IPS-NIHi11 (cell line): ENCODE measurements at places on chromosomes 4 and X.

GRCh38 chr4:53590187-53590586, 1.1 kb downstream of the LNX1 start:
- DNase-seq, result no peak

- DNase-seq, result peak; percentile 79
These were observed at the start of gene SPRY1 for GRCh38 chr4:123396307-123397143. Gene SPRY1 (plus strand): TSS chr4:123396795. CDS start chr4:123401592, 4,797 bp downstream.

DNA sequence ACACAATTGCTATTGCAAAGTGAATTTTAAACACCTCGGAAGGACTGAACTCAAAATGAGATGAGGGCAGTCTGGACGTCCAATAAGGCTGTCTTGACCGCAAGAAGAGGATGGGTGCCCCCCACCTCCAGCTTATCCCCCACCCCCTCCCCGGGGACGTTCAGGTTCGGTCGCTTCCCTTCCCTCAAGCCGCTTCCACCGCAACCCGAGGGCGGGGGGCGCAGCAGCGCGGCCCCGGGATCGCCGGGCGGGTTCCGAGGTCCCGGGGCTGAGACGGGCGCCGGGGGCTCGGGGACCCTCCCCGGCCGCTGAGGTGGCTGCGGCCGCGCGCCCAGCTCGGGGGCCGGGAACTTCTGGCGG, 480 bp downstream of the USP46 start:
- peak; percentile 54 for DNase-seq

- DNase-seq, result no peak
These were observed 118.1 kb upstream of the TLR3 start for GRCh38 chr4:185950891-185951290.

DNA sequence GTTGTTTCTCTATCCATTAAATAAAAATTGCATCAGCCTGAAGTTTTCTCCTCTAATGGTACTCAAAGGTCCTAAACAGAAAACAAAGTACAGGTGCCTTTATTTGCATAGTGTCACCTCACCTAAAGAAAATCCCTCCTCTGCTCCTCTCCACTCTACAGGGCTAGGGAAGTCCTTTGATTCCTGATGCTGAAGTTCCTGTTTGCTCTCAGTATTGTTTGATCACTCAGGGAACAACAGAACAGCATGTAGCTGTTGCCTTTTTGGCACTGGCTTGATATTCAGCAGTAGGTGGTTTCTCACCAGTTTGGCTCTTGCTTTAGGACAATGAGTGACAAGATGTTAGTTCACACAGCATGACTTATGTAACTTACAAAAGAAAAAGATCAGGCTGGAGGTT, 156.2 kb upstream of the SLC7A11 start:
- DNase-seq, result peak; percentile 48

GRCh38 chrX:123833387-123833786, 26.5 kb upstream of the XIAP start:
- peak; percentile 63 for DNase-seq

DNA sequence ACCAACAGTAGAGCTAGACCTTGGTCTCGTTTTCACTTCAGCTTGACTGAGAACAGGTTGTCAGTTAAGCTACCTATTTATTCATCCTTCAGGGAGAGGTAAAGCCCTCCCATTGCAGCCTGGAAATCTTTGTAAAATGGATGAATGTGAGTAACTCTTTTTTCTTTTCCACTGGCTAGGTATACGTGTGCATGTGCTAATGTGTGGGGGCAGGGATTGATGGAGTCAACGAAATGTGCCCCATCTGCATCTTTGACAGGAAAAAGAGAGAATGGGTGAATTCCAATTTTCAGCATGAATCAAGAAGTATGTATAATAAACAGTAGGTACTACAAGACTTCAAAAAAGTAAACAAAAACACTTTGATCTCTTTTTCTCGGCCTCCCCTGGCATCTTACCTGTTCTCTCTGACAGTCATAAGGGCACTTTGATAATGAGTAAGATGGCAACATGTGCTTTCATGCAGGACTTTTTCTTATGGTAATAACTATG, at the start of gene IL21:
Gene IL21, minus strand, starts transcription at position 51 of the 492 bp plus-strand sequence. CDS start 55 bp downstream, outside the sequence.
- DNase-seq, result no peak

DNA sequence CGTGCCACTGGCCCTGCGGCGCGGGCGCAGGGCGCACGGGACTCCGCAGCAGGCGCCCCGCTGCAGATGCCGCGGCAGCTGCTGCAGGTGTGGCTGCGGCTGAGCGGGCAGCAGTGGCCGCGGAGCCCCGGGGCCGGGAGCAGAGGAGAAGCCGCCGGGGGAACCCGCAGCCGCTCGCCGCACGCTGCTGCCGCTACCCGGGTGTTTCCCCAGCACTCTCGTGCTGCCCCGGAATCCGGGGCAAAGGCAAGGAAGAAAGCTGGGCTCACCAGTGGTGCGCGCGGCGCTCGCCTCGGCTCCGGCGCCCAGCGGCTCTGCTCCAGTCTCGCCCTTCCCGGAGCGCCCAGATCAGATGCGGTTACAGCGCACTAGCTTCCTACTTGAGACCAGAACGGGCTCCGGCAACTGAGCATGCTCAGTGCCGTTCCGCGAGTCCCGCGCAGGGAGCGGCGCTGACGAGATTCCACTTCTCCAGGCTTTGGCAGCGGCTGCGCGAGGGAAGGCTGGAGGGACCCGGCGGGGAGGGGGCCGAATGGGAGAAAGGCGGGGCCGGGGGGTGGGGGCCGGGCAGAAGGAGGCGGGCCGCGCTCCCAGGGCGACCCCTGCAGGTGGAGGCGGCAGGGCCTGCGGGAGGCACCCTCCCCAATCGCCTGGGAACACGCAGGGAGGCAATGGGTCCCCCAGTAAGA, at the start of gene APBB2:
Gene APBB2, minus strand, starts transcription at position 407 of the 689 bp plus-strand sequence. CDS start 181,288 bp downstream, outside the sequence.
- DNase-seq, result peak; percentile 98

DNA sequence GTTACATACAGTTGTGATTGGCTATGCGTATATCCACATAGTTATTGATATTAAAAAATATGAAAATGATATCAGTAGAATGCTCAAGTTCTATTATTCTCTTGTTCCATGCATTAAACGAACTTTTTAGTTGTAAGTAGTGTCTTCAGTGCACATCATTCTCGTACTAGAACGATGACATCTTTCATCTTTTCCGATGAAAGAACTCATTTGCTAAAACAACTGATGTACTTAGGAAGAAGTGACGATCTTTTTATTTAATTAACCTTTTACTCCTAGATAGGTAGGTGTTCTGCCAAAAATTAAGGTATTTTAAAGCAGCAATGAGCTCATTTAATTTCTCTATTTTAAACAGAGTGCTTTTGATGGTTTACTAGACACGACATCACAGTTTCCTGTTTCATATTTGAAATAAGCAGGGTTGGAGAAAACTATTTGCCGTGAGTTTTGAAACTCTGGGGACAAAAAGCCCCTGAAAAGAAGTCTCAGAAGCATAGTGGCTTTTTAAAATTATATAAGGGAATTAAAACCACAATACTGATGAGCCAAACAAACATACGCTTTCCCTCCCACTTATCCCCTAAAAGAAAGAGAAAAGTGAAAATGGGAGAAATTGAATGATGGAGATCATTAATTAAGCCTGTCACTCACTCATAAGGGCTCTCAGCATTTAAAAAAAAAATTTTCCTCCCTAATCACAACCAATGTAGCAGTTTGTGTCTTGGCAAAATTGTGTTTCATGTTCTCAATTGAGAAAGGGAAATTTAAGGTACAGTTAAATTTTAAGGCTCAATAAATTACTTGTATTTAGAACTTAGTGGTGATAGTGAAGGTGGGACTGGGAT, 25.6 kb downstream of the SPRY1 start:
- DNase-seq, result no peak

DNA sequence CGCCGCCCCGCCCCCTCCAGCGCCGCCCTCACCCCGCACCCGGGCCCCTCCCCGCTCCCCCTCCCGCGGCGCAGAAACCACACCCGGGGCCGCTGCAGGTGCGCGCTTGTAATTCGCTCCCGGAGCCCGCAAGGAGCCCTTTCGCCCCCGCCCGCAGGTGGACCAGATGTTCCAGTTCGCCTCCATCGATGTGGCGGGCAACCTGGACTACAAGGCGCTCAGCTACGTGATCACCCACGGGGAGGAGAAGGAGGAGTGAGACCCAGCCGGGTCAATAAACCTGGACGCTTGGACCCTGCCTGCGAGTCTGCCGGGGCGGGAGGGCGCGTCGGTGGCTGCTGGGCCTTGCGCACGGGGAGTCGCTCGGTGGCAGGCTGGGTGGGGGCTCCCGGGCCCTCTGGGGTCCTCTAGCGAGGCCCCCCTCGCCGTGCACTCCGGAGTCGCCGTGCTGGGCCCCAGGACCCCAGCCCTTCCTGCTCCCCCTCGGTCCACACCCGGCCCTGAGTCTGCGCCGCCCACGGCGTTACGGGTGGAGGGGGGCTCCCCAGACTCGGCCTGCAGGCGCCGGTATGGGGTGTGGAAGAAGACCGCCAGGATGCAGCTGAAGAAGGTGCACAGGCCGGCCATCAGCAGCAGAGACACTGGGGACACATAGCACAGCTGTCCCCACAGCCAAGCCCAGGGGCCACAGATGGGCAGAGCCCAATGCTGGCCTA, 7.1 kb downstream of the SLC49A3 start:
- peak; percentile 84 for DNase-seq

- DNase-seq, result peak; percentile 51
These were observed 201.0 kb upstream of the ARSJ start for GRCh38 chr4:114180481-114180880.

GRCh38 chr4:111230265-111230664, 607.4 kb upstream of the PITX2 start:
- DNase-seq, result no peak

GRCh38 chrX:68536429-68536828, 37.6 kb downstream of the YIPF6 start:
- no peak for DNase-seq

- no peak for DNase-seq
These were observed 265.5 kb downstream of the ARHGAP24 start for GRCh38 chr4:85740431-85740861.

DNA sequence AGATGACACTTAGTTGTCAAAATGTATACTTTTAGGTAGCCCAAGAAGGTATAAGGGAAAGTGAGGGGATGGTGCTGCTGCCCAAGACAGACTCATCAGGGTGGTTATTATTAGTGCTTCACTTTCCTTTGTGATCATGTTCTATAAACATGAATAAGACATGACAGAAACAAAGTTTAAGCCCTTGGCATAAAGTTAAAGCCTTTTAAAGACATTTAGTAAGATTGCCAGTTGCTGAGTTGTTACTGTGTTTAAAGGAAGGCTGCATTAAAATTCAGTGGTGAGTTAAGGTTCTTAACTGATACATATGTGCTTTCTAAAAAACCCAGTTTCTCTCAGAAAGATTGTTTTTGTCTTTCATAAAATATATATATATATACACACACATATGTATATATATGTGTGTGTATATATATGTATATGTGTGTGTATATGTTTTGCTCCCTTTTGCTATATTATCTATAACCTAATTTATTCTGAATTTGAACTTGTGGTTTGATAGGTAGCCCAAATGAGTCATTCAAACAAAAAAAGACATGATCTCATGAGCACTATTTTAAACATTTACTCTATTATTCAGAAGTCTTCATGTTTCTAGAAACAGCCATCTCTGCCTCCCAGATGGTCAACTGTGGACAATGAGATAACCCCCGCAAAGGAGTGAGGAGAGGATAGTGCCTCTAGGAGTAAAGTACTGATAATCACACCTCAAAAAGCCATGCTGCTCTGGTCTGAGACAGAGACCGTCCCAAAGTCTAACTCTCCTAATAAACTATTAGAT, 98.1 kb upstream of the OTUD4 start:
- DNase-seq, result no peak

DNA sequence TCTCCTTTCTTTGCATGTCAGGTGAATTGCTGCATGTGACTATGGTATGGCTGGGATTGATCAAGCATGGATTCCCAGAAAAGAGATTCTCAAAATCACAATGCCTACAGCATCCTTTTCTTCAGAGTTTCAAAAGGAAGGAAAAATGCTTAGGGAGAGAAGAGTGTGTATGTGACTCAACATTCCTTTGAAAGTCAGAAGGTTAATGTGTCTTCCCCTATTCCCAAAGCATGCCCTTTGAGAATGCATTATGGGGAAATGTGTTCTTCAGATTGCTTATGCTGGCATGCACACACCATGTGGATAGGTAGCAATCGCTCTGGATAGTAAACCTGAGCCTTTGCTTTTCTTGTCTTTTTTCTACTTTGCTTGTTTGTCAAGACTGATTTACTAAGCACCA, 78.5 kb downstream of the ELOVL6 start:
- DNase-seq, result no peak

- no peak for DNase-seq
These were observed 29.9 kb upstream of the PGRMC1 start for GRCh38 chrX:119206203-119206602.

DNA sequence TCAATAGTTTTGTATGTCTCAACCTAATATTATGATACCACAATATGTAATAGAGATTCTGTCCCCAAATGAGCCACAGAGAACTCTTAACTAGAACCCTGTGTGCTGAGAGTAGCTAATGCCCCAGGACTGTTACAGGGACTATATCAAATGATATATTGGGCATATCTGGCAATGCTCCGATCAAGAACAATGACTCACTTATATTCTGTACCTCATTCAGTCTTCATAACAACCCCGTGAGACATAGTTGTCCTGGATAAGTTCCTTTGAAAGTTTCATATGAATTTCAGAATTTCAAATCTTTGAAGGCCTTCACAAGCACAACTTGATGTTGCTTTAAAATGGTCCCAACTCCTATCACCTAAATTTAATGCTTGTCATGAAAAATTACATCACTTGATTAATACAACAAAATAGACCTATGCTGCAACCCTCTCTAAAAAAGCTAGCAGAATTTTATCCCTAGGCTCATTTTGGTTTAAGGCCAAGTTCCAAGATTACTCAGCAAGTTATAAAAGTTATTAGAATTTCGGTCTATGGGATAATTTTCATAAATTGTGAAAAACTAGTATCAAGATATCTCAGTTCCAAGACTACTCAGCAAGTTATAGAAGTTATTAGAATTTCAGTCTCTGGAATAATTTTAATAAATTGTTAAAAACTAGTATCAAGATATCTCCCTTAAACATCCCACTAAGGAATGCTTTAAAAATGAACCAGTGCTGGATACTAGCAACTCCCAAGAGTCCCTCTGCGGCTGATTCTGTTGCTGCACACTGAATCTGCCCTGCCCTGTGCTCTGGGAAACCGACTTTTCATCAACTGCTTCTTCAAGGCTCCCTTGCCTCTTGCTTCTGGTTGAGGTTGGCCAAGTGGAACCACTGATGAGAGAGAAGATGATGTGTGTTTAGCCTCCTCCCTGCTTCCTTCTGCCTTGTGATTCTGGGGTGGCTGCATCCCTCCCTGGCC, 6.0 kb upstream of the ANXA3 start:
- DNase-seq, result no peak

DNA sequence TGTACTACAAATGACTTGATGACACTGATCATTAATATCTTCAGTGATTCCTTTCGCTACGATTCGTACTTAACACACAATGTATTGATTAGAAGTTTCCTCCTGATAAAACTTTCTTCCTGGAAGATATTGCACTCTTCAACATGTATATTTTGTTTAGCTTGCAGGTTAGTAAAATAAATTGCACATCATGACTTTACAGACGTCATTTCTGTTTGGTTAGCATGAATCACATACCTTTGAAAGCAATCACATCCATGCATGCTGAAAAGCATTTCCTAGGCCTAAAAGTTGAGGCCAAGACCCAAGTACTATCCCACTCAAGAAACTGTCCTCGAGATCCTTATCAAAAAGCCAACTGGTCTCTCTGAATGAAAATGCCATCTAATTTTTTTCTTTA, 1841.0 kb upstream of the PCDH7 start:
- no peak for DNase-seq

GRCh38 chr4:109214622-109215301, 87.7 kb downstream of the COL25A1 start:
- DNase-seq, result no peak

GRCh38 chr4:119666653-119667091, 38.1 kb upstream of the PDE5A start:
- no peak for DNase-seq

GRCh38 chr4:26909369-26909768, 48.7 kb downstream of the STIM2 start:
- no peak for DNase-seq
